Effector CD4-positive, alpha-beta T cell (primary cell): ENCODE measurements at places on chromosomes 3 and 15.

DNA sequence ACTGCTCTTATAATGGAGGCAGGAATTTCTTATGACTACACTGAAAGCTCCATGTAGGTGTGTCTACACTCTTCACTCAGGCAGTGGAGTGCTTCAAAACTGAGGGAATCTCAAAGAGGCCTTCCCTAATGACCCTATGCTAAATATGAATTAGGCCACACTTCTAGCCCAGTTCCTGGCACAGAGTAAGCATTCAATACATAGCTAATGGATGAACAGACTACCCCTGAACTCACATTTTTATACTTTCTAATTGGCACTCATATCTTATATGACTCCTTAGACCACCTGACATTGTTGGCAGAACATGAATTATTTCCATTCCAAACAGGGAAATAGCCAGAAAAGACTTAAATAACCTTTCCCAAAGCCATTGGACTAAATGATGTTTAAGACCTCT lies 3.4 kb downstream of the RARRES1 start:
- no peak for DNase-seq

- no peak for DNase-seq
Measured at GRCh38 chr3:138817695-138818094, 17.0 kb downstream of the PIK3CB start.

- DNase-seq = no peak
Measured at GRCh38 chr3:50254577-50255250, 14.2 kb upstream of the SEMA3B start.

DNA sequence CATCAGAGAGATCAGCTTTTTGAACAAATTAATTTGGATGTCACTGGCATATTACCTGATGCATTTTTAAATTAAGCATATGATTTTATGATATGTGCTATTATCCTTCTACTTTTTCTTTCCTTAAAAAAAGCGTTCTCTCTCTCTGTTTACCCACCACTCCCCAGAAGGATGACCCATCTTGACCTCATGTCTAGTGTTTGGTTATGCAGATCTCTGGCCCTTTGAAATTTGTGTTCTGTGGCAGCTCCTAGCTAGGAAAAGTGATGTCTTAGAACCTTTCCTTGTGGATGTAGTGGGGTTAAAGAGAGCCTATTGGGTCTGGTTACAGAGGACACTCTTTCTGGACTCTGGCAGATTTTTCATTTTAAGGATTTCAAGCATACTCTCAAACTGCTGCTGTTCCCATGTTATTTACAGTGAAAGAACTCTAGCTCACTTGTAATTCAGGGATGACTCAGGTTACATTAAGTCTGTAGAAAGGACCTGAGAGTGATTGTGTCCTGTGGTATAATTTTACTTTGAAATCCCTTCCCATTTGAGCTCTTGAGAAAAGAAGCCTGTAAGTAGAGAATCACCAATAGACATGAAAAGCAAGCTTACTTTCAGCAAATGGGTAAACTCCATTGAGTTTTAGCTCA lies 23.8 kb downstream of the ARHGEF26 start:
- no peak for DNase-seq

DNA sequence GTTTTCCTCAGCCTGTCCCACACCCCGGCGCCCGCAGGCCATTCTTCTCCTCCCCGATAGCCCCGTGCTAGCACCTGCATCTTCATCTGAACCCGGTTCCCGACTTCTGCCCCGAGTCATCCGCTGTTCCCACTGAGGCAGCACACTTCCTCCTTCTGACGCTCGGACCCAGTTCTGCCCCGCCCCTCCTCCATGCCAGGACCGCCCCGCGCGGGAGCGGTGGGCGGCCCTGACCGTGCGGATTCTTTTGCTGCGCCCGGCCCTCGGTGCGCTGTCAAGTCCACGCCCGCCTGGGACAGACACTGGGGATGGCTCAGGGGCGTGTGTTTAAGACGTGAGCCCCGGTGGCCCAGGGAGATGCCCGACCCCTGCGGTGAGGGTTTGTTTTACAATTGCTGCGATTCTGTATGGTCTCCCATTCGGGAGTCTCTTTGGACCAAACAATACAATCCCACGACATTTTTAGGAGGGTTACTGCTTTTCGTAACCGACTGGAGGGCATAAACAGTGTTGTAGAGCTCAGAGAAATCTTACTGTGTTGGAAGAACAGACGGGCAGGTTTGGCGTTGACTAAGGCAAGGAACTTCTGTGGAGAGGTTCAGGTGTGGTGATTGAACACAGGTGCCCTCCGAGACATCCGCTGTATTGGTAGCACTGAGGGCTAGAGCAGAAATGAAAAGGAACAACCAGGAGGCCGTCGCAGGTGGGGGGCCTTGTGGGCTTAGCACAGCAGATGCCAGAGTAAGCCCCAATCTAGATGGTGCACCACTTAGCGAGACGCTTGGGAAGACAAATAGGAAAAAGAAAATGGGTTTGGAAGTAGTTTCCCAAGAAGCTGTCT lies 716 bp downstream of the PTPN23 start:
- DNase-seq = peak; percentile 49

GRCh38 chr3:171881251-171881650 lies 38.1 kb downstream of the TMEM212 start:
- no peak for DNase-seq

GRCh38 chr3:192901435-192901834 lies 16.2 kb downstream of the MB21D2 start:
- DNase-seq = no peak

- DNase-seq = no peak
Measured at GRCh38 chr3:140093742-140094141, 158.8 kb downstream of the CLSTN2 start.

DNA sequence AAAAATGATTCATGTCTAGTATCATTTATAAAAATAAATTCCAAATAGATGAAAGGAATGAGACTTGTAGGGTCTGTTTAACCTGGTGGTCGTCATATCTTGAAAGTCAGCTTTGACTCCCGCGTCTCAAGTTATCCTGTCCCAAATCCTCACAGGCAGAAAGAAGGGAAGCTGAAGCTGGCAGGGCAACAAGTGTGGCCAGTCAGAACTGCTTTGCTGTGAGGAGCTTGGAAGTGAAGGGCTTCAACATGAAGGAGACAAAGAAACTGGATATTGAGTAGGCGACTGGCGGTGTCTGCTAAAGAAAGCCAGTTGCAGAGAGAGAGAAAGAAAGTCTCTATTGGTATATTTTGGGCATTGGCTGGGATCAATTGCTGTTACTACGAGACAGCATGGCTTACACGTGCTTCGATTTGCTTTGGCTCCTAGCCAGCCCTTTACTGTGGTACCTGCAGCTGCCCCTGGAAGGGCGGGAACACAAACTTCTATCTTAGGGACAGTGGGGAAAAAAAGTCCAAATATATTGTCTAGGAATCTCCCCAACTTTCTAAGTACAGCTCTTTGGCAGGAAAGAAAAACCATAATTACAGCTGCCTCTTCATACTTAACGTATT lies 107.2 kb downstream of the CHST2 start:
- no peak for DNase-seq

DNA sequence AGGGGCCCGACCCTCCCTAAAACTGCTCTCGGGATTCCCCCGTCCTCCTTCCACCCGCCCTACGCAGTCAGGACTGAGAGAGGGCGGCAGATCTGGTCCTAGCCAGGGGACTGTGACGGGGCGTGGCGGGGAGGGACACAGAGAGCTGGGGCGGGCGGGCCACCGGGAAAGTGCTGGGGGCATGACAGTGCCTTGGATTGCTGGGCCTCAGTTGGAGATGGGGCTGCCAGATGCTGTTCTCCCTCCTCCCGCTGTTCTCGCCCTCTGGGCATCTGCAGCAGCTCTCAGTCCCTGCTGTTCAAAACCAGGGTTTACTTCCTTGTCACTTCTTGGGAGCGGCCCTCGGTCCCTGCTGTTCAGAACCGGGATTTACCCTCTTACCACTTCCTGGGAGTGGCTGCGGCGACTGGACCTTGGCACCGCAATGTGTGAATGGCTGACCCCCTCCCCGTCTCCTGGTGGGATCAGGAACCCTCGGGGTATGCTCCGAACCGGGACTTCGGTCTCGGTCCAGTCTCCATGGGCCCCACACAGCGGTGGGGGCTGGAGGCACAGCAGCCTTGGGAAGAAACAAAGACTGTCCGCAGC lies 1.8 kb upstream of the RPP25 start:
- DNase-seq = no peak
